Activated T-cell treated with anti-CD3 and anti-CD28 coated beads, Interleukin-2, amount 50 U/mL, for 4 hours (primary cell): ENCODE measurements at places on chromosomes 5 and 9. TPM values are rescaled to one million over a fixed set of nuclear protein-coding genes. Genes with fewer than 3 reads are reported as not detected.

DNA sequence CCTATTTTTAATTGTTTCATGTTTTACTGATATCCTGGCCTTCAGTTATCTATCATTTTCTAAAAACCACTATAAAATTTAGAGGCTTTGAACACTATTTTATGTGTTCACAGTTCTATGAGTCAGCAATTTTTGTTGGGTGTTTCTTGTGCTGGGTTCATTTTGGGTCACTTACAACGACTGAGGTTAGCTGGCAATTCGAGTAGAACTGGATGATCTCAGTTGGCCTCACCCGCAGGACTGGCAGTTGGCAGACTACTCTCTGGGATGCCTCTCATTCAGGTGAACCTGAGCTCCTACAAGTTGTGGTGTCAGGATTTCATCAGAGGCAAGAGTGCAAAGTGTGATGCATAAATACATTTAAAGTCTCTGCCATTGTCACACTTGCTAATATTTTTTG lies 151.0 kb upstream of the PAPPA start:
- DNase-seq = no peak

GRCh38 chr5:102889033-102889432 lies 133.9 kb downstream of the PAM start:
- no peak for DNase-seq

- no peak for DNase-seq
Observed at GRCh38 chr9:100521282-100521681, 48.3 kb downstream of the TMEFF1 start.

DNA sequence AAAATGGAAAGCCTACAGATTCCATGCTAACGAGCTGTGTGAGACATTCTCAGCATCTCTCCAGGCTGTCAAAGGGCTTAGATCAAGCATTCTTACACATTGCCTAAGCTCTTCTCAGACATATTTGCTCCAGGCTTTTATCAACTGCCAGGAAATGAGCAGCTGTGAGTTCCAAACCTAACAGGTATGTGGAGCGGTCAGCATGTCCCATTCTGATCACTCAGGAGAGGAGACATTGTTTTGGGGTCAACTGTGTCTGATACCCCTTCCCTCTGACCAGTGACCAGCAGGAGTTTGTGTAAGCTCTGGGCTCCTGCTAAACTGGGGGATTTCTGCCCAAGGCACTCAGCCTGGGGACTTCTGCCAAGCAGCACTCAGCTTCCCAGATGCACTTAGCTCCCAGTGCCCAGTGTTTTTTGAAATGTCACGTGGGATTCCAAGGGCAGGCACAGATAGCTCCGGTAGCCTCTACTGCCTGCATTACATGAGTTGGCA lies 229.1 kb downstream of the SEC61B start:
- DNase-seq = no peak

- no peak for DNase-seq
Observed at GRCh38 chr5:40552981-40553380, 126.7 kb upstream of the PTGER4 start.

DNA sequence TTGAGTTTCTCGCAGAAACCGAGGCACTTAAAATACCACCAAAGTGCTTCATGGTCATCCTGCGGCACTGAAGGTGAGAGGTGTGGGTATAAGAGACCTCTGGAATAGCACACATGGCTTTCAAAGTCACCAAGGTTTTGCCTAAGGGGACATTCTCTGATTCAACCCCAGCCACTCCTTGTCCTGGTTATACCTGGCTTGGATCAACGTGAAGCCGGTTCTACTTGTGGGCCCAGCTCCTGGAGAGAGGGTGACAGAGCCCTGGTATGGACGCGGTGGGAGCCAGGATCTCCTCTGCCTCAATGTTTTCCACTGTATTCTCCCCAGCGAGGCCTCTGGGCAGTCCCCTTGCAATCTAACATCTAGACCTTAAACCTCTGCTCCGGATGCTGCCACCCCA lies 132.0 kb downstream of the FSTL4 start:
- no peak for DNase-seq

- DNase-seq = no peak
Observed at GRCh38 chr5:140168371-140168770, 6.6 kb upstream of the CYSTM1 start.

GRCh38 chr5:117776977-117777376 lies 1202.4 kb upstream of the SEMA6A start:
- DNase-seq = no peak

DNA sequence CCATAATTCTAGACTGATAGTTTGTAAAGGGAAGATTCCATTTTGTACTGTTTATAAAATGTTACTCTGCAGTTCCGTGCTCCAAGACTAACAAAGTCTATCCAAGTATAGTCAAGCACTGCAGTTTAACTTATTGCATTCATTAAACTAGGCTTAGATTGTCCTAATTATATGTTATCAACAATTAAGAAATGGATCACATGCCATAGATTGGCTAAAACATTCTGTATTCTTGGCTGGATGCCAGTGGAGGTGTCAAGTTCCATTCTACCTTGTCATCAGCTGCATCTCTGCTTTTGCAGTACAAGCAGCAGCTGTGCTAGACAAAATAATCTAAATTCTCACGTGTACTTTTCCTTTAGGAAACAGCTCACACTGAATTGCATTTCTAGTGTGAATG lies 69.4 kb upstream of the MEF2C start:
- no peak for DNase-seq

DNA sequence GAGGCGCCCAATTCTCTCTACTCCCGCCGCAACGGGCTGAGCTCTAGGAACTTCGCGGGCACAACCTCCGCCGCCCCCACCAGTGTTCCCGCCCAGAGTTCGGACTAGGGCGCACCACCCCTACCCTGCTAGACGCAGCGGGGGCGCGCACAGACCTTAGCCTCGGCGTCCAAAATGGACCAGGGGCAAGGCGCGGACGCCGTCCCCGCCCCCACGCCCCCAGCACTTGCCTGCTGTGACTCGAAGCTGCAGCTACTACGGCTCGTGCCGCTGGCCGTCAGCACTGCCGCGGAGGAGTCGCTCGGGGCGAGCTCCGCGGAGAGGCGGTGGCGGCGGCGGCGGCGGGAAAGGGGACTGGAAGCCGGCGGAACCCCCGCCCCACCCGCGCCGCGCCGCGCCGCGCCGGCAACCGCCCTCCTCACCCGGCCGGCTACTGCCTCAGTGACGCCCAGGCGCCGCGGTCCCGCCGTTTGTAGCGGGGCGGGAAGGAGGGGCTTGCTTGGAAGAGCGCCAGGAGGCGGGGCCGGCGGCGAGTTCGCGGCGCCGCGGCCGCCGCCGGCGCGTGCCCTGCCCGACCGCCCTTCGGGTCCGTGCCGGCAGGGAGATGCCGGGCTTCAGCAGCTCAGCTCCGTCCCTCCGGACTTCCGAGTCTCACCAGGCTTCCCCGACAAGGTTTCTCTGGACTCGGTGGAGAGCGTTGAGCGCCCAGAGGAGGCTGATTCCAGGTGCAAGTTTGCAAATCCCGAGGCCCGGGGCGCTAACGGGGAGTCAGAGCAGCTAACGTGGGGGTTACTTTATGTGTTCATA lies 4.5 kb downstream of the ELAVL2 start:
- no peak for DNase-seq

- no peak for DNase-seq
Observed at GRCh38 chr5:179333796-179334761, 11.2 kb downstream of the ADAMTS2 start.

GRCh38 chr9:95098391-95098921 lies 219.1 kb downstream of the FANCC start:
- no peak for DNase-seq

DNA sequence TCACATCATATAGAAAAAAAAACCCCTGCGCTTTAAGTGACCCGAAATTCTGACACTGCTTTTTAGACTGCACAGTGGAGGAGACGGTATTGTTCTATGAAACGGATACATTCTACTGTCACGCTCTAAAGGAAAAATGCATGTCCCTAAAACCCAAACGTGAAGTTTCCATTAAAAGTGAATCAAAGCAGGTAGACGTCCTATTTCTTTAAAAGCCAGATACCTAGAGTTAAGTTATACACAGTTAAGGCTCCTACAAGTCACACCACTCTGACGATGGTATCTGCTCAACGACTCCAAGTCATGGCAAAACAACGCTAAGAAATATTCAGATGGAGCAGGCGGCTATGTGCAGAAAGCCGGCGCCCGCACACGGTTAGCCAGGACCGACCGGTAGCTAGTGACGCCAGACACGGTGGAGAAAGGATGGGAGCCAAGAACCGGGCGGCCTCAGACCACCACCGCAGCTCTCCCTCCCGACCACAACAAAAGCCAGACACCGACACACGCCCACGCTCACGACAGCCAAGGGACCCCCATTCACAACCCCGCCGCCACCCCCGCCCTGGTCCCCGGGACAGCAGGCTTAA lies 734 bp downstream of the SKP1 start:
- DNase-seq = no peak

- no peak for DNase-seq
Observed at GRCh38 chr5:156407251-156407650, 80.3 kb downstream of the SGCD start.

DNA sequence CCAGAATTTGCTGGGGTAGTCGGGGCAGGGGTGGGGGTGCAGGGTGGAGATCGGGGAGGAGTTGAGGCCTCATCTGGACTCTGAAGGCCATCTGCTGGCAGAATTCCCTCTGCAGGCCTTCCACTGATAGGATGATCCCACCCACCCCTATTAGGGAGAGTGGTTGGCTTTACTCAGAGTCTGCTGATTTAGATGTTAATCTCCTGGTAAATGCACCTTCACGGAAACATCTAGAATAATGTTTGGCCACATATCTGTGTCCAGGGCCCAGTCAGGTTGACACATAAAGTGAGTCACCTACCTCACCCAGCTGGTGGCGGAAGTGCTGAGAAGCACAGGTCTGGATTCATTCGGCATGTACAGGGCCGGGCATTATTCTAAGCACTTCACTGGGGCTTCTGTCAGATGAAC lies 50.0 kb downstream of the DAPK1 start:
- DNase-seq = no peak

DNA sequence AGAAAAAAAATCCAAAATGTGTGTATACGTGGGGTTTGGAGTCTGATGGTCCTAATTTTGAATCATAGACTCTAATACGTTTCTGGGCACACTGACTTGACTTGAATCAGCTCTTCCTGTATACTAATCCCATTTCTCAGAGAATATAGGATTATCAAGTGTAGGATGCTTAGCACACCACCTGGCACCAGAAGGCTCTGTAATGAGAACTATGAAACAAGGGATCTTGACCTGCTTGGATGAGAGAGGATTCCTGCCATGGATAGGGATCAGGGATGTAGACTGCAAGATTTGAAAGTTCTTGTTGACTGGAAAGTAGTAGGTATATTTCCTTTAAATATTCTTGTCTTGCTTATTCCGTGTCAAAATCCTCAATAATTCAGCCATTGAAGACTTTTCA lies 7.8 kb downstream of the HSPA4 start:
- no peak for DNase-seq

DNA sequence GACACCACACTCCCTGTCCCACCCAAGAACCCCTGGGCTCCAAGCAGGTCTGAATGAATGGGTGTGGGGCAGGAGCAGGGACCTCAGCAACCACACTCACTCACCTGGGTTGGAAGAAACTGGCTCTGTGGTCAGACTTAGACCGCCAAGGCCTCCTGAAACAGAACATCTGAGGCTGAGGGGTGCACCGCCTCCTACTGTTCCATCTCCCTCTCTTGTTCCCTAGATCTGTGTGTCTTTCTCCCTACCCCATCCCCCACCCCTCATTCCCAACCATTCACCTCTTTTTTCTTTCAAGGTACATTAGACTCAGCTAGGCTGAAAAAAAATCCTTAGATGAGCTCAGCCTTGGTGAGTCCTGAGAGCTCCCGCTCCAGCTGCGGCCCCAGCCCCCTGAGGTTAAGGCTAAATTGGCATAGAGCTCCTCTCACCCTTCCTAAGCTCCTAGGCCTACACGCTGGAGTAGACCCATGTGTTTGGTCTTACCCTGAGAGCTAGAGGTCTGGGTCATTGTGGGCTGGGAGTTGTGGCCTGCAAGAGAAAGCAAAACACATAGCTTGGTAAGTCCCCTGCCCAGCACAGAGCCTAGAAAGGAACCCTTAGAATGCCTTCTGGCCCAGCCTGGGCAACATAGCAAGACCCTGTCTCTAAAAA lies 4.8 kb downstream of the ECSCR start:
- no peak for DNase-seq

- no peak for DNase-seq
Observed at GRCh38 chr5:73822278-73822988, 196.4 kb downstream of the ARHGEF28 start.

DNA sequence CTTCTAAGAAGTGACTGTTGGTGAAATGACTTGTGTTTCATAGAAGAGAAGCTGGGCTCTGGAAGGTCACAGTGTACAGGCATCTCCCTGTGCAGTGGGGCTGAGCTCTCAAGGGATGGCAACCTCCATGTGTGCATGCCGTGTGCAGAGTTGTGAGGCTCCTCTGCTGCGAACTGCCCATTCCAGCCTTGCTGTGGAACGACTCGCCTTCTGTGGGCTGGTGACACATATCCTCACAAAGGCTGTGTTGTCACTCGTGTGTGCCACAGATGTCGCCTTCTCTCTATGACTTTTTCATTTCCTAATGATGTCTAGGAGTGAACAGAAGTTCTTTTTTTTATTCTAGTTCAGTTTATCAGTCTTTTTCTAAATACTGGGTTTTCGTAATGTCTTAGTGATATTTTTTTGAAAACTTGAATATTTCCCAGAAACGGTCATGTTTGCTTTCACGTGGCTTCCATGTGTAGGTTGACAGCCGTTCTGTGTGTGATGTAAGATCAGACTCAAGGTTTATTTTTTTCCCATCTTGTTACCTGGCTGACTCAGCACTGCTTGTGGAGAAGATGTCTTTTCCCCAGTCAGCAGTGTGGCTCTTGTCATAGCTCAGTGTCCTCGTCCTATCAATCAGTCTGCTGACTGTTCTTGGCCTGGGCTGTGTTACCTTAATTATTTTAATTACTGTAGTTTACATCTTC lies 57.3 kb upstream of the CACNA1B start:
- no peak for DNase-seq

The OCLN gene
- total RNA-seq = 0.08 TPM

The C1QTNF2 gene
- total RNA-seq = not detected

The MAMDC2 gene
- total RNA-seq = not detected

The SCGB3A2 gene
- not detected for total RNA-seq

The BRIX1 gene
- total RNA-seq = 138 TPM

The ARL14EPL gene
- not detected for total RNA-seq

The TMC1 gene
- total RNA-seq = not detected

The GTF2H2 gene
- 70.9 TPM for total RNA-seq

The TMEM245 gene
- total RNA-seq = 18.7 TPM

The TRPM3 gene
- not detected for total RNA-seq

The SPIN1 gene
- 17.8 TPM for total RNA-seq

The NSMF gene
- 89.1 TPM for total RNA-seq

The GNG10 gene
- total RNA-seq = 18.8 TPM

The MYOZ3 gene
- 0.21 TPM for total RNA-seq

The SH3TC2 gene
- total RNA-seq = not detected

The MEIKIN gene
- total RNA-seq = not detected

The NOXA1 gene
- total RNA-seq = 0.82 TPM
